ENCODE measurements at places on chromosomes 13 and 19. TPM values are rescaled to one million over a fixed set of nuclear protein-coding genes. Genes with fewer than 3 reads are reported as not detected.

DNA sequence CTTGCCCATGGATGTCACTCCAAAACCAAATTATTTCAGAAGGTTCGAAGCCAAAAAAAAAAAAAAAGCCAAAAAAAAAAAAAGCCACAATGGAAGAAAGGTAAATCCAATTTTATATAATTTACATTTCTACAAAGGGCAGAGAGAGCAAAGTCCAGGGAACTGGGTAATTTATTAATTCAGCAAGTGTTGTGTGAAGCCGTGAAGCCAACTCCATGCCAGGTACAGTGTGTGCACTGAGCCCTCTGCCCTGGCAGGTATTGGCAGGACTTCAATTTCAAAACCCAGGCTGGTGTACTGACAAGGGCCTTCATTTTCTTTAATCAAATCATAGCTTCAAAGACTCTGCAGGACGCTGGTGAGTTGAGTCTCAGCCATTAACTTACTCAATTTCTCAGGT lies 5.5 kb upstream of the RFPL4A start:
- no peak for DNase-seq

GRCh38 chr13:97276862-97277269 lies 54.7 kb downstream of the MBNL2 start:
- DNase-seq = no peak

DNA sequence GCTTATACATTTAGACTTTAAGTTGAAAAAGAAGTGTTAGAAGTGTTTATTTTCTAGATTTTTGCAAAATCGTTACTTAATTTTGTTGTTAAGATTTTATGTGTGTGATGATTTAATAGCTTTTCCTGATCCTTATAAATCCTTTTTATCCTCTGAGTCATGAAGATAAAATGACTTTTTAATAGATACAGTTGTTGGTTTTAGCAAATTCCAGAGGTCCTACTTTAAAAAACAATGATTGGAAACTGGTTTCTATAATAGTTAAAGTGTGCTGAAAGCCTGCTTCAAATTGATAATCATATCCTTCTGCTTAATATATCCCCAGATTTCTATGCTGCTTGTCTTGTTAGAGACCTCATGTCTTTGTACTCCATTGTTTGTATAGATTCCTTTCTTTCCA lies 39.0 kb downstream of the RNASEH2B start:
- DNase-seq = no peak

DNA sequence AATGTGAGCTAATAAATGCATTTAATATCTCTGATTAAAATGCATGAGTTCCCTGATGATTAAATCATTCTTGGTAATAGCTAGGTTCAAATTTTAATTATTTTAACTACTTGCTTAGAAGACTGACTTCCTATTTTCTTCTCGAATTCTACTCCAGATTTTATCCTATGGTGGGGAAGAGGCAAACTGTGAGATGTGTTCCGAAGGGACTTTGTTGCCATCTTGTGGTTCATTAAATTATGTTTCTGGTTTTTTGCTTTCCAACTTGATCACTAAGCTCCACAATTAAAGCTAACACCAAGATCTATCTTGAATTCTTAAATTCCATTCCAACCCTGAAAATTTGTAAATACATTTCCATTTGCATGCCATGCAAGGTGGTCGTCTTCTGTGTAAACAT lies 538.4 kb upstream of the PCDH20 start:
- peak; percentile 52 for DNase-seq

Gene ZNF878
- total RNA-seq = 1.9 TPM

GRCh38 chr19:41694196-41694595 lies 6.1 kb upstream of the CEACAM7 start:
- DNase-seq = no peak

GRCh38 chr13:31674051-31674450 lies 65.3 kb upstream of the RXFP2 start:
- no peak for DNase-seq

DNA sequence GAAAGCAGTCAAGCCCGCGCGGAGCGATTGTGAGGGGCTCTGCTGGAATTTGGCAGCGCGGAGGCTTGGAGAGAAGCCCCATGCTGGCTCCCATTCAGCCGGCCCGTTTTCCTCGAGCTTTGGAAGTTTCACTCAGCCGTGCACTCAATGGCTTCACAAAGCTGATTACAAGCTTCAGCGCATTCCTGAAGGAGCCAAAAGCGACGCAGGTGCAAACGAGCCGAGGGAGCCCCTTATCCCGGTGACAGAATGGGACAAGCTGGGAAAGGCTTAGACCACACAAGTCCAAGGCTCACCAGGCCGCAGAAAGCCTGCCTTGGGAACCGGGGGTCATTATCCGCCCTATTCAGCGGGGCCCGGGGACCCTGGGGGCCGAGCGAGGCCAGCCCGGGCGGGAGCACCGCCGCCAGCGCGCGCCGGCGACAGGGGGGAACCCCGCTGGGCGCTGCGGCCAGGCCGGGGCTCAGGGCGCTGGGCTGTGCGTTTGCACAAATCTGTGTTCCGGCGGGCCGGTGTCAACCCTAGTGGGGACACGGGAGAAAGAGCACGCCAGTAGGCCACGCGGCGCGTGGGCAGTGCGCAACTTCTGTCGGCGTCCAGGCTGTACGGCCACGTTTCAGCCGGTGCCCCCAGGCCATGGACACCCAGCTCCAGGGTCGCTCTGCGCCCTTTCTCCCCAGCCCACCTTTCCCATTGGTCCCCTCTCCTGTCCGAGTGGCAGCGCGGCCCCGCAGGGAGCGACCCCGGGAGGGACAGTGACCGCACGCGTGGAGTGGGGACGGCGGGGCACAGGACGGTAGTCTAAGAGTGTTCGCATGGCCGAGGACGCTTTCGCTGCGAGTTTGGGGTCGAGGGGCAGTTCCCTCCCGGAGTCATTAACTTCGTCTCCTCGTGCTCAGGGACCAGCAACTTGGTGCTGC lies 37.3 kb downstream of the SOX1 start:
- no peak for DNase-seq

DNA sequence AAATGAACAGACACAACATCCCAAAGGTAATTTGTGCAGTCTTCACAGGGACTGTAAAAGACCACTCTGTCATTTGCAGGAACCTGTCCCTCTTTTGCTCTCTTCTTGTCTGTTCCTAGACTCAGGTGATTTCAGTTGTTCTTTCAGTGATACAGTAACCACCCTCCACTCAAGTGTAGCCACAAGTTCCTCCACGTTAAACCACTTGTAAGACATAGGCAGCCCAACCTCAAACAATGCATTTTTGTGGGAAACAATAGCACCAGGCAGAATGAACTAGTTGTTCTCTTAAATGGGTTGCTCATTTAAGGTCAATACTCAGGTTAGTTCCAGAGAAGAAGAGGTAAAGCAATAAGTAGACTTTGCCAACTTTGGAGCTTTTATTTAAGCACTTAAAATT lies 359.4 kb downstream of the MZT1 start:
- no peak for DNase-seq

Gene SYT3
- 0.48 TPM for total RNA-seq

Gene FAM216B
- total RNA-seq = 1.2 TPM

DNA sequence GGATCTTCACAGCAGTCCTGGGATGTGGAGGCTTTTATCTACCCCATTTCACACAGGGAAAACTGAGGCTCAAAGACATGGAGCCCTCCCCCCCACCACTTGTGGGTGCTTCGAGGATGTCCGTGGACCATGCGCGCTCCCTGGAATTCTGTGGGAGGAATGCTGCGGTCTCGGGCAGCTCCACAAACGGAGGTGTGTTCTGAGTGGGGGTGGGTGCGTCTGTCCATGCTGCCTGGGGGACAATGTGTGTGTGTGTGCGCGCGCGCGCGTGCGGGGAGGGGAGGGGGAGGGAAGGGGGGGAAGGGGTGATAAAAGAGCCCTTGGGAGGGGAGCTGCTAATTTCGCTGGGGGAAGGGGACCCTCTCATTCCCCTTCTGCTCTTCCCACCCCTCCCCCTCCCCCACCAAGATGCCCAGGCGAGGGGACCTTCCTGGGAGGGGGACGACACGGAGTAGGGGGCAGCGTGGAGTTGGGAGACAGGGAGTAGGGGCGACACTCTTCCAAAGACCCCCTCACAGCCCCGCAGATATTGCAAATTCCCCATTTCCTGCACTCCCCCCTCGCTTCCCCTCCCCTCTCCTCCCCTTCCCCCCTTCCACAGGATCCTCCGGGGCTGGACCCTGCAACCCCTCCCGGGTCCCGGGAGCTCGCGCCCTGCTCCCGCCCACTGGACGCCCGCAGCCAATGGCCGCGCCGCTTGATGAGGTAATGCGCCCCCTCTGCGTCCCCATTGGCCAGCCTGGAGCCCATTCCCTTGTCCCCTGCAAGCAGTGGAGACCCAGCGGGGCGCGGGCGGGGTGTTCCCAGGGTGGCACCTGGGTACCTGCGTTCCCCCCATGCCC lies 18.9 kb upstream of the ZNRF4 start:
- peak; percentile 13 for DNase-seq

- DNase-seq = no peak
Observed at GRCh38 chr19:35397064-35397463, 26.2 kb downstream of the GPR42 start.

DNA sequence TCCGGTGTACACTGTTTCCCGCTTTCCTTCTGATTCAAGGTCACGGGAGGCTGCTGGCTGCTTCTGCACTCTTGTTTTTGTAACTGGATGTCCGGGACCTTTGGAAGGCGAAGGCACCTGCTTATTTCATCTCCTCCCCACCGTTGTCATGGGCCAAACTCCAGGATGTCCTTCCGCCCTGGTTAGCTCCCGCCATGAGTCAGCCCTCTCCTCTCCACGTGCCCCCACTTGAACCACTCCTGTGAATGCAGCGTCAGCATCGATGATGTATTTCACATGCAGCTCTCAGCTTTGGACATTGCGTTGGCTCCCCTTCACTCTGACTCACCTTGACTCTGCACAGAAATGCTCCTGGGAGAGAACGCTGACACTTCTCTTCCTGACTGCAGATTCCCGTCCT lies 5.5 kb upstream of the GALP start:
- DNase-seq = no peak

DNA sequence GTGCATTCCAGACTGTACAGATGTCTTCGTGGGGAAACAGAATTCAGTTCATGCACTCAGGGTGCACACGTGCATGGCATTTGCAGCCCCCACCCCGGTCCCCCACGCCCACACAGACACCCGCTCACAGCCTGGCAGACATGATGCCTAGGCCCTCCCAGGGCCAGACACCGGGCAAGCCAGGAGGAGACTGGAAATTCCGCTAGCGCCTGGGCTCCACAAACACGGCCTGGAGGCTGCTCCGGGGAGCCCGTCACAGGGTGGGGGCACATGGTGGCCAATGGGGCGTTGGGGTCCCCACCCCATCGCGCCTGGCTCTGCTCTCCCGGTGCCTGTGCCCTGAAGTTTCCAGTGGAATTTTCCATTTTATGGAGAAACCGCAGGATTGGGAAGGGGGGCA lies 3.6 kb downstream of the CILP2 start:
- DNase-seq = no peak

- peak; percentile 8 for DNase-seq
Observed at GRCh38 chr13:49435992-49436391, 7.9 kb downstream of the CAB39L start.

DNA sequence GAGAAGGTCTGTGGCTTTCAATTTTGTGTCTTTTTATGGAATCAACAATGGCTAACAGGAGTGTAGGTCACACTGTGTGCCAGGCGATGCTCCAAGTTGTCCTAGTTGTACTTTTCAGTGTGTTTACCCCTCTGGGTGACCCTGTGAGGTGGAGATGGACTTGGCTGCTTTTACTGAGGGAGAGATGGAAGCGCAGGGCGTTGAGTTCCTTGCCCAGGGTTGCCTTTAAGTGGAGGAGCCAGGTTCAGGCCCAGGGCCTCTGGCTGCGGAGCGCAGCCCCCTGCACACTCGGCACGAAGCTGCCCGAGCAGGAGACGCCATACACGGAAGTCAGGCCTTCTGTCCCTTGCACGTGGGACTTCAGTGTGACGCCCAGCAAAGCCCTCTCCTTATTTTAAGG lies 112.8 kb downstream of the RAB20 start:
- DNase-seq = no peak

DNA sequence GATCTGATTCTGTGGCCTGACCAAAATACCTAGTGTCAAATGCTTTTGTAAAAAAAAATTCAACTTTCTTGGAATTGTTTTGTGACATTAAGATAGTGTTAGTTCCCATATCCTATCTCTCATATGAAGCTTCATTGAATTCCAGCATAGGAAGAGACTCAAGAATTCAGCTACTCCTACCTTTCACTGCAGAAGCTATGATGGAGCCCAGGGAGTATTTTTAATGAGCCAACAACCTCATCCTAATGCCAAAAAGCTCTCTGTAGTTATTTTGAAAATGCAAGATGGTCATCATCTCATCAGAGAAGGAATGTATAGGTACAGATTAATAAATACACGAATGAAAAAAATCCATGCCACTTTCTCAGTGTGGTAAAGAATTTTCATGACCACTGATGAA lies 431.2 kb upstream of the SGCG start:
- DNase-seq = no peak

DNA sequence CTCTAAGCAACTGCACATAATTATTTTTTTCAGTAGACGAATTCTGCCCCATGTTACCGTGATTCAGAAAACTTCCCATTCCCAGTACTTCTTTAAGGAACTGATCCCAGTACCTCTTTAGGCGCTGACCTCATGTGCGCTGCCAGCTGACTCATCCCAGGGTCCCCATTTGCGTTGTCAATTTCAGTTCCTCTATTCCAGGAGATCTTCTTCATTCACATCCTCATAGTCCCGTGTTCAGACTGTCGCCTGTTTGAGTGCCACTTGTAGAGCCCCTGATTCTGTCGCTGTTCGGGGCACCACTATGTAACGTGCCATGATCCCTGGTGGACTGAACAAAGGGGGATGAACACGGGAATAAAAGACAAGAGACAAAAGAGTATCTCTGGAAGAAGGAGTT lies 16.4 kb downstream of the FPR3 start:
- DNase-seq = peak; percentile 44

DNA sequence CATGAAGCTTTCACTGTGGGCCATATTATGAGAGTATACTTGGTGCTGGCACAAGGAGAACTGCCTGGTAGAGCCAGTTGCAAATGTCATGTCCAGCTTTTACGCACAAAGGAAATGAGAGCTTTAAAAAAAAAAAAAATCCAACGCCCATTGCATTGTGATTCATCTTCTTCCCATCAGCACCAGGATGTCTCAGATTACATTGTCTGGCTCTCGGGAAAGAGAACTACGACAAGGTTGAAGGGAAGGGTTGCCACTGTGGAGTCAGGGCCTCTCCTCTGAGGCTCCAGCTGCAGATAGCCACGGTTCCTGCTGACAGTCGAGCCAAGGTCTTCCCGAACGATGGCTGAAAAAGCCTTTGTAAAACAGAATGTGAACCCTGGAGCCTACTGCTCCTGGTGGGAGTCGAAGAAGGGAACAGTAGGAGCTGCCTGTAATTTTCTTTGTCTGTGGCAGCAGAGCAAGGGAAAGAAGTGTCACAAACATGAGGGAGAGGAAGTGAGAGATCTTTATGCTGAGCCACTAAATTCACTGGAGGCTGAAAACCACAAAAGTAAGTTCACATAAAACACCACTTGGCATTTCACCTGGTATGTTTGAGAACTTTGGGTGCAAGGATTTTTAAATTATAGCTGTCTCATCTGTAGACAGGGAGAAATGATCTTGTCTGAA lies 704.7 kb downstream of the DIAPH3 start:
- peak; percentile 12 for DNase-seq

GRCh38 chr19:42229855-42230351 lies 9.8 kb downstream of the ZNF526 start:
- DNase-seq = no peak

Gene ZNF358
- total RNA-seq = 29.9 TPM
